Stimulated activated CD4-positive, alpha-beta T cell treated with anti-CD3 and anti-CD28 coated beads, Interleukin-15, amount 100 ng/mL, for 1 hour (primary cell): ENCODE measurements at places on chromosomes 7 and 10.

- no peak for DNase-seq
These were observed 1040.1 kb upstream of the LRRN3 start for GRCh38 chr7:110050785-110051184.

DNA sequence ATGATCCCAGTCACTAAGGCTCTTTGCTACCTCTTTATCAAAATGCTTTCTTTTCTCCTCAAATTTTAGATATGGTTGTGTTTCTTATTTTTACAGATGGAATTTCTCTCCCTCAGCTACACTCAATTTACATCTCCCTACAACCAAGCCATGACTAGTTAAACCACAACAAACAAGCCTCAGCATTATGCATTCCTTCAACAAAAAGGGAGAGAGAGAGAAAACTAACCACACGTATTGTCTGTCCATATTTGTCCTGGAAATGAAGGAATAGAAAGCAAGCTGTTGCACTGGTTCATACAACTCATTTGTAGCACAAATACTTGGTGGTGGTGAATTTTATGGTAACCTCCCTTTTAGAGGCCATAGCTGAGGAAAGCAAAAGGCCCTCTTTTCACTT is 286.4 kb downstream of the AHR start:
- no peak for DNase-seq

DNA sequence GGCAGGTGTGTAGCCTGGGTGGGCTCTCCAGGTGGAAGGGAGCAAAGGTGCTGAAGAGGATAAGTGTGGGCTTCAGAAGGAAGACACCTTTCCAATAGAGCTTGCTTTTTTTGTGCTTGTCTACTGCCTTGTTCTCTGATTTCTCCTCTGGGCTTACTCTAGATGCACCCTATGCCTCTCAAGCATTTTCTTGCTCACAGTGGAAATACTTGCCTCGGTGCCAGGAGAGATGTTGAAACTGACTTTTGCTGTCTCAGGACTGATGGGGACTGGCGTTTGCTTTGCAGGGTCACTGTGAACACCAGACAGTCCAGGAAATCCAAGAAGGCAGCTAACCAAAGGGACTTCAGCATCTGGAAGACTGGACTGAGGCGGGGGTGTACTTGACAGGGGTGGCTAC is 187.9 kb downstream of the SNX10 start:
- no peak for DNase-seq

GRCh38 chr7:141533149-141533949 is 17.9 kb upstream of the AGK start:
- peak; percentile 8 for DNase-seq

DNA sequence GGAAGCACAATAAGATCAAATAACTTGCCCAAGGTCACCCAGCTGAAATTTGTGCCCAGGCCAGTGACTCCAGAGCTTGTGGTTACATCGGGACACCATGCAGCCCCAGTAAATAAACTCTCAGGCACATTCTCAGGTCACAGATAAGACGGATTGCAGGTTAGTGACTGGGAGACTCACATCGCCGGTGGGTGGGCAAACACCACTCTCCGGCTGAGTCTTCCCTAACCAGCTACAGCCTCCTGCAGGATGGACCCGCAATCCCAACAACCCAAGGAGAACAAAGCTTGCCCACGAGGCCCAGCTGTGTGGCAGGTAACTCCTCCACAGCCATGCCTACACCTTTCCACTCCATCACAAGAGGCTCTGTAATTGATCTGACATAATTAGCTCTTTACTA is 81.7 kb upstream of the EFCAB10 start:
- DNase-seq = no peak
